Chondrocyte (in vitro differentiated cells): ENCODE measurements at places on chromosomes 6 and 20. TPM values are rescaled to one million over a fixed set of nuclear protein-coding genes. Genes with fewer than 3 reads are reported as not detected.

The ENPP5 gene
- total RNA-seq, result 0.12 to 0.28 TPM in 2 of 3 replicates, not detected in the other

The HLA-F gene
- total RNA-seq, result 5.1 to 6.6 TPM (median 6.4 TPM) in 3 replicates

The CFAP61 gene
- not detected in 3 replicates for total RNA-seq

The KHDC1 gene
- total RNA-seq, result 4.0 to 4.5 TPM (median 4.3 TPM) in 3 replicates

The RRBP1 gene
- 459 to 621 TPM (median 460 TPM) in 3 replicates for total RNA-seq

The HSD17B8 gene
- total RNA-seq, result 0.60 to 2.8 TPM (median 1.1 TPM) in 3 replicates

The PDYN gene
- not detected in 3 replicates for total RNA-seq

The MYCT1 gene
- total RNA-seq, result not detected in 3 replicates

The TBX18 gene
- 6.9 to 10.7 TPM (median 9.1 TPM) in 3 replicates for total RNA-seq

The ELOVL2 gene
- total RNA-seq, result 18.1 to 41.3 TPM (median 18.2 TPM) in 3 replicates

The LSM14B gene
- total RNA-seq, result 37.3 to 51.9 TPM (median 48.6 TPM) in 3 replicates

The RBBP8NL gene
- total RNA-seq, result not detected in 3 replicates

The RALGAPB gene
- total RNA-seq, result 29.5 to 35.5 TPM (median 32.6 TPM) in 3 replicates

The TMEM244 gene
- total RNA-seq, result not detected in 3 replicates

The IPCEF1 gene
- total RNA-seq, result not detected in 3 replicates

The CDH26 gene
- not detected in 3 replicates for total RNA-seq
